NCI-H748 treated with DMSO at 0.1 percent for 48 hours (cell line): ENCODE measurements at places on chromosomes 2 and 18.

- no peak for DNase-seq
Measured at GRCh38 chr2:45816272-45816671, 164.8 kb downstream of the PRKCE start.

DNA sequence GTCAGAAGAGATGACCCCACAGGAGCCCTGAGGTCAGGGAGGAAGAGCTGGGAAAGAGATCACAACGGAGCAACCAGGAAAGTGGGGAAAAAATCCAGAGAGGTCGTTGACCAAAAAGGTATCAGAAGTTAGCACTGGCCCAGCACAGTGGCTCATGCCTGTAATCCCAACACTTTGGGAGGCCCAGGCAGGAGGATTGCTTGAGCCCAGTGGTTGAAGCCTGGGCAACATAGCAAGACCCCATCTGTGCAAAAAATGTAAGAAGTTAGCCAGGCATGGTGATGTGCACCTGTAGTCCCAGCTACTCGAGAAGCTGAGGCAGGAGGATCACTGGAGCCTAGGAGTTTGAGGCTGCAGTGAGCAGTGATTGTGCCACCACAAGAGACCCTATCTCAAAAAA is 121.5 kb downstream of the GBX2 start:
- DNase-seq, result no peak

GRCh38 chr2:189285962-189286645 is 106.5 kb upstream of the COL5A2 start:
- DNase-seq, result no peak

- no peak for DNase-seq
Measured at GRCh38 chr2:203567691-203568090, 32.6 kb upstream of the RAPH1 start.

GRCh38 chr2:10078704-10079265 is 1.4 kb downstream of the CYS1 start:
- DNase-seq, result no peak

GRCh38 chr2:107461301-107461700 is 365.4 kb upstream of the RGPD4 start:
- no peak for DNase-seq

GRCh38 chr2:26581266-26581990 is 59.7 kb downstream of the CIB4 start:
- DNase-seq, result no peak

GRCh38 chr2:16481351-16481750 is 184.3 kb downstream of the CYRIA start:
- no peak for DNase-seq

GRCh38 chr2:150572194-150572766 is 84.8 kb upstream of the RND3 start:
- no peak for DNase-seq

- DNase-seq, result no peak
Measured at GRCh38 chr2:221896505-221897151, 324.5 kb upstream of the EPHA4 start.

DNA sequence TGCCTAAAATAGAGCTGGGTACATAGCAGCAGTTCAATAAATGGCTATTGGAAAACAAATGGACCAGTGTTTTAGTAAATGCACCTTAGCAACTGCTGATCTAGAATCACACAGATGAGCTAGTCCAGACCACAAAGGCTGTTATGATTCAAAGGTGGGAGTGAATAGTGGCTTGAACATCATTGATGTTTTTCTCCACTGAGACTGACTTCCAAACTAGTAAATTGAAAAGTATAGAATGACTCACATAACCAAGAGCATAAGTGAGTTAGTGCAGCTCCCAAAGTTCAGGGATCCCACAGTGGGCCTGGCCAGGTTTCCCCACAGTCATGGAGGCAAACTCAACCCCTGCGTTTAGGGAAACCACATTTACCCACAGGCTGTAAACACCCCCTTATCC is 106.7 kb upstream of the YPEL5 start:
- no peak for DNase-seq

GRCh38 chr18:58223717-58224424 is 179.8 kb downstream of the NEDD4L start:
- DNase-seq, result peak; percentile 70

DNA sequence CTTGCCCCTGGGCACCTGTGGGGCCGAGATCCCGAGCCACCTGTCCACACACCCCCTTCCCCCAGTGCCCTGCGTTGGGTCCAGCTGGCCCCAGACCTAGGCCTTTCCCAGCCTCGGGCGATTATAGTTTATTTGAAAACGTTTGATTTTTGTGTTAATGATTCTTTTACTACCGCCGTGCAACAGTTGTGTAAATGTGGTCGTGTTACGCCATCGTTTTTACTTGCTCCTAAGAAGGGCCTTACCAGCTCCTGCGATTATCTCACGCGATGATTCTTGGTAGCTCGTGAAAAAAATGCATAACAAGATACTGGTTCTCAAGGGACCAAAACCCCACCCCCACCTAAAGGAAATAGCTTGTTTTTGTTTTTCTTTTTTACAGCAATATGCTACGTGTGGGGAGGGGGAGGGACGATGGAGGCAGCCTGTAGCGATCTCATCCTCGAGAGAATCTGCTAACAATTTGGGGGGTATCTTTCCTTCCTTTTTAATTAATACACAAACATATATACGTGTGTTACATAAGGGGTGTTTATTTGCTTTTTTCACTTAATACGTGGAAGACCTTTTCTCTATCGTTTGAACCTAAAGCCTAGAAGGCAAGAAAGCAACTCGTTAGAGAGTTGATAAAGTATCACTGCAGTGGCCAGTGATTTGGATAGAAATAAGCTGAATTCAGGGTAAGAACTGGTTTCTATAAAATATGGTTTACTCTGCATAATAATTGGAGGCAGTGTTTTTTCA is 1.0 kb downstream of the ZDBF2 start:
- DNase-seq, result no peak

- DNase-seq, result no peak
Measured at GRCh38 chr2:71454221-71455010, 1.1 kb downstream of the DYSF start.

DNA sequence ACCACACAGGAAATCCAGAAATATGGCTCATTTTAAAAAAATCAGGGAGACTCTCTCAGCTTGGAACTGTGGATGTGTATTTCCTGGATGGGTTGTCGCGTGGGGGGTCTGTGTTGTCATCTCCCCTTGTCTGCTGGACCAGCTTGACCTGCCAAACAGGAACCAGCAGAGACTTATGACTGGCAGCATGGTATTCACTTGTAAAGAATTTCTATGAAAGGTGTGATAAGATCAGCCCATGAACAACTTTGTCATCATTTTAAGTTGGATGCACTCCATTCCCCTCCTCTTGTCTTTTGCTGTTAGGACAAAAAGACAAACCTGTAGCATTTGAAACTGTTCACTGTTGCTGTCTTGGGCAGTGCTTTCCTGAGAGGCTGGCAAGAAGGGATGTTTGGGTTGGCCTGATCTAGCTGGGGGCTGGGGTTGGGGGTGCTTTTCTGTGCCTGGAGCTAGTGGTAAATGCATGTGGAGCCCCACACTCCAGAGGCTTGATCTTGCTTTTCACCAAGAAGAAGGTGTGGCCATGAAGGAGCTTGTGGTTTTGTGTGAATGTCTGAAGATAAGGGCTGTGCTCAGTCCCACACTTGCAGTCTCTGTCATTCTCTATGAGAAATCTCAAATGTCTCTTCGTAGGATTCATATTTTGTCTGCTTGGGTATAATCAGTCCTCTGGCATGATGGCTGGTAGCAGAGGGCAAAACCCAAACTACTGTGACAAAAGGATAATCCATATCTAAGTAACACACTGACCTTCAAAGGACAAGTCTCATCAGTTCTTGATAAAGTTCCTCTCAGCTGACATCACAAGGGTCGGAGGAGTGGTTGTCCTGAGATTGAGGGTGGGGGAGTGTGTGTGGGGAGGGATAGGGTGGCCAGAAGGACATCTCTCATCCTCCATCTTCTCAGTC is 39.0 kb downstream of the RALB start:
- no peak for DNase-seq

DNA sequence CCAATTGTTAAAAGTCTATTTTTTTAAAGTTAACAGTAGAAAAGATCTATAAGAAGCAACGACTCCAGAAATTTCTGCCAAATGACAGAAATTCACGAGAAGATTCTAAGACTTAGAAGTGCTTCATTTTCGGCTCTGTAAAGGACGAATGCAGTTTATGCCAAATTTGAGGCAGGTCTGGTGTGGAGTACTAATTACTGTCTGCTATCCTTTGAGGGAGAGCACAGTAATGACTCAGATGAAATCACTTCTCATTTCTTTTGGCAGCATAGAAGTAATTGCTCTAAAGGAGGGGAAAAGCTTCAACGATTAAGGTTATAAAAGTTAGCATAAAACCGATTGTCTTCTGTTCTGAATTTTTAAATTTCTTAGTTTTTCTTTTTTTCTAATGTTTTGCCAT is 11.4 kb downstream of the G6PC2 start:
- no peak for DNase-seq

GRCh38 chr2:148554459-148555247 is 89.9 kb upstream of the EPC2 start:
- no peak for DNase-seq

DNA sequence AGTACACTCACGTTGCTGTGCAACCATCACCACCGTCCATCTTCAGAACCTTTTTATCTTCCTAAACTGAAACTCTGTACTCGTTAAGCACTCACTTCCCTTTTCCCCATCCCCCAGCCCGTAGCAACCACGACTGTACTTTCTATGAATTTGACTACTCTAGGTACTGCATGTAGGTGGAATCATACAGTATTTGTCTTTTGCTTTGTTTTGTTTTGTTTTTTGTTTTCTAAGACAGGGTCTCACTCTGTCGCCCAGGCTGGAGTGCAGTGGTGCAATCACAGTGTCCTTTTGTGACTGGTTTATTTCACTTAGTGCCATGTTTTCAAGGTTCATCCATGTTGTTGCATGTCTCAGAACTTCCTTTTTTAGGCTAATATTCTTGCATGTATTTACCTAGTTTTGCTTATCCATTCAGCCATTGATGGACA is 7.0 kb upstream of the TYMS start:
- DNase-seq, result peak; percentile 14

DNA sequence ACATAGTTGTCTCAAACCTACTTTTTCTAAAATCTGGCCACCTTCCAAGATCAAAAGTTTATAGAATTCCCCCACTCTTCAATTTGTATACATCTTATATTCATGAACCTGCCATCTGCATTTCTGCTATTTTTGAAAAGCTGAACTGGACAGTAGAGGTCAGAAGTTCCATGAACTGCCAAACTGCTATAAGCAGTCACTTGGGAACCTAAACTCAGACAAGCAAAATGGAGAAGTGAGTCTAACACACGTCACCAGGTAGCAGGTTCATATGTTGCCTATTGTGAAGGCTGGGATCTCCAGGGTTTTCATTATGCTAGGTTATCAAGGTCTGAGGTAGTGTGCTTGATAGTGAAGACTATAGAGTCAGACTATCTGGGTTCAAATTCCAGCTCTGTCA is 2.0 kb upstream of the MYO1B start:
- no peak for DNase-seq

DNA sequence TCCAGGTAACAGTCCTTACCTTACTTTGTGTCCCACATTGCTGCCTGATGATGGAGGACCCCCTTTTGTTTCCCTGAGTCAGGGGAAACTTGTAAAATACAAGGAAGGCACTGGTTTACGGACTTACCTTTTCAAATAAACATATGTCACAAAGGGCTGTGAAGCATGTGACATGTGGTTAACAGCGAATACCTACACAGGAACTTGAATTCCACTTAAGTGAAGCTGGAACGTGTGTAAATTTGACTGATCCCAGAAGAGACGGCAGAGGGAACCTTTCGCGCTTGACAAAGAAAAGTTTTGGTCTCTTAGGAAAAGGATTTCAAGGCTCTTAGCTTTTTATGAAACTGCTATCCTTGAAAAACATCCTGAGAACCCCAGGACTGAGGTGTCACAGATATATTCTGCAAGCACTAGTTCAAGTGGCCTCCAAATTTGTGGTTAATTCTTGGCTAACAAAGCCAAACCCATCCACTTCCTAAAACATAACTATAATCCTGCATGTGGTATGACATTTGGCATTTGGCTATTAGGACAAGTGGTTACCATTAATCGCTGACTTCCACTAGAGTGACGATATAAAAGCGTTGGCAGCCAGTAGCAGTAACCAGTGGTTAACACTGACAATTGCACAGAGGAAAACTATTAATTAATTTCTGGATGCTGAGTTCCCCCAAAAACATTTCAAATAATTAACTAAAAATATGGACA is 55.6 kb downstream of the ITGB6 start:
- DNase-seq, result no peak

GRCh38 chr2:240624011-240624949 is 1.0 kb upstream of the GPR35 start:
- DNase-seq, result no peak

- DNase-seq, result no peak
Measured at GRCh38 chr2:150125708-150126107, 361.8 kb downstream of the RND3 start.
